NCI-H1105 treated with DMSO at 0.1 percent for 48 hours (cell line): ENCODE measurements at places on chromosomes 11 and 22.
A peak's percentile ranks its signal among the peaks of the same experiment; 100 is the strongest.

DNA sequence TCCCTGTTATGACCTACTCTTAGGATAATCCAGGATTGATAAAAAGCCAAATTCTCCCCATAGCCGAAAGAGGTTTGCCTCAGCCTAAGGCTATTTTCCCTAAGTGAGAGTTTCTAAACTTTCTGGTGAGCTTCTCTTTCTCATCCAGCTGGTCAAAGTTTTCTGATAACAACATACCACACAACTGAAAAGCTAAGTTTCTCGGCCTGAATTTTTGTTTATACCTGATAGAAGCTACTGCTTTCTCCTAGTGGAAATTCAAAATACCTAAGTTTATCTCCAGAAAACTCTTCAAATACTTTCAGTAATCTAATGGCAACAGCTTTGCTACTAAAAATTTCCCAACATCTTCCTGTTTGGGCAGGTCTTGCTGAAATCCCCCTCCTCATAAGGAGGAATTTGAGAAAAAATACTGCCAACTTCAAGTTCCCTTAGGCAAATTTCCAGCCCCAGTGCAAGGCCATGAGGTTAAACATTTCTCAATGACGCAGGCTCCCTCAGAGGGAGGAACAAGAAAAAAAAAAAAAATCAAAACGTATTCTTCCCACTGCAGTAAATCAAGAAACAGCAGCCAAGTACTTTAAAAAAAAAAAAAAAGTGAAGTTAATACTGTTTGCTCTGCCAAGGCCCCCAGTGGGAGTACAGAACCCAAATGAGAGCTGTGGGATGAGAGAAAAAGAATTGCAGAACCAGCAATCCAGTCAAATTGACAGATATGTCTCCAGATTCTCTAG lies 127.0 kb downstream of the MRTFA start:
- no peak for DNase-seq

DNA sequence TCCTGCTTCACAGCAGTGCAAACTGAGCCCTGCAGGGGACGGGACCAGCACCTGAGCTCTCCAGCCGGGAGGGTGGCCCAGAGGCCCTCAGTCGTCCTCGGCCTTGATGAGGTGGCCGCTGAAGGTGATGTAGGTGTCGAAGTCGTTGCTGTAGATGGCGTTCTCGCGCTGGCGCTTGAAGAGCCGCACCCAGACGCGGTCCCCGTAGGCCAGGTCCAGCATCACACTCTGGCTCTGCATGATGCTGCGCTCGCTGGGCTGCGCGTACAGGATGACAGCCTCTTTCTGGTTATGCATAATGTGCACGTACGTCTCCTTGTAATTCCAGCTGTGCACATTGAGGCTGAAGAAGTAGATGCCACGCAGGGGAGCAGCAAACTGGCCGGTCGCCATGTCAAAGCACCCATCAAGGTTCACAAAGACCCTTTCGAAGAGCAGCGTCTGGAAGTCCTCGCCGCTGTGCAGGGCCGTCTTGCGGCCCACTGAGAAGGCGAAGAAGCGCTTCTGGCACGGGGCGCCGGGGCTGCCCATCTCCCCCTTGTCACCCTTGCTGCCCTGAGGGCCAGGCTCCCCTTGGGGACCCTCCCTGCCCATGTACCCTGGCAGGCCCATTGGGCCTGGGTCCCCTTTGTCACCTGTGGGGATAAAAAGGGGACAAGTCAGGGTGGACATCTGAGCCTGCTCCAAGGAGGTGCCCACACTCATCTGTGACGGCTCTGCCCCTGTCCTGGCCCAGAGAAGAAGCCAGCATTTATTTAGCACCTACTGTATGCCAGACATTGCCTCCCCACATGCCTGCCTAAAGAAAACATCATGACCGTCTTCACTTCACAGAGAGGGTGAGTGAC lies 5.7 kb downstream of the C1QTNF6 start:
- DNase-seq: no peak

DNA sequence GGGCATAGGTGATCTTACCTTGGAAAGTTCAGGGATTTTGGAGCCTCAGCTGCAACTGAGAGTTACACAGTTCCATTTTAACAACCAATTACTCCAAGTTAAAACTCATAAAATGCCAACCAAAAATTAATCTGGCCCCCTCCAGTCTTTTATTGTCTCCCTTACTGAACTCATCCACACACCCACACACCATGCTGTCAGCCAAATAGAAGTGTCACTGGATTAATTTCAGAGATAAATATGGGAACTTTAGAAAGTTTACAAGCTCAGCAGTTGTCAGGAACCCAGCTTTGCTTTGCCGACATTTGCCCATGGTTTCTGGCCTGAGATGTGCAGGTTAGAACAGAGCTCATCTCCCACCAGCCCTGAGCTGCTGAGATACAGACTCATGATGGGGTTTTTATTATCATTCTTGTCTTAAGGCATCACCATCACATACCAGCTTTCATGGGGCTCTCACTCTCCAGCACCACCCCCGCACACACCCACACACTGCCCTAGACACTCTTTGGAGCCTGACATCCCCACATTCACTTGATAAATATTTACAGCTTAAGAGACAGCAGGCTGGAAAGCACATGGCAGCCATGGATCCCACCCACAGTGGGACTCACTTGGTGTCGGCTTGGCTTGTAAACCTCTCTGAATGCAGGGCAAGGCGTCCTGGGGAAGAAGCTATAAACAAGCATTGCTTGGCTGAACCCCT lies 23.7 kb upstream of the CTR9 start:
- DNase-seq: no peak

DNA sequence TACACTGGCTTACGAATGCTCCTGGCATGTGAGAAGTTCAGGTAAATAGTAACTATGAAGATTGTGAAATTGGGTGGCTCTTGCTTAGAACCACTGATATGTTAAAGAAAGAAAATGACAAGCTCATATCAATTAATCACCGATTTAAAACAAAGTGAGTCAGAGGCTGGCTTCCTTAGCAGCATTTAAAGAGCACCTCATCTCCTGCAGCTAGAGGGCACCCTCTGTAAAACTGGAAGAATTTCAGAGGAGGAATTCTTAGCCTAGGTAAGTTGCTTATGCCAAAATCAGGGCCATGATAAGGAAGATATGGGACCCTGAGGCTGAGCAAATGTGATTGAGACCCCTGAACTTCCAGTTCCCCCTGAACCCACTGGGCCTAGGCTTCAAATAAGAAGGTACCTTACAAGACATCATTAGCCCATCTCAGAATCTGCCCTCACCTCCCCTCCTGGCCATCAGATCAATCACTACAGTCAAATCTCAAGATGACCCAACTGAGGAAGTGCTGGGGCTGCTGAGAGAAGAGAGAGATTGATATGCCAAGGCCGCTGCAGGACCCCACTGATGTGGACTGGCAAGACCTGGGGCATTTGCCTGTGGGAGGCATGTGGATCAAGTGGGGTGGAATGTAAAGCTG lies 8.6 kb upstream of the CD3E start:
- no peak for DNase-seq

GRCh38 chr11:6204706-6205105 lies 651 bp upstream of the C11orf42 start:
- DNase-seq: no peak

- no peak for DNase-seq
These were observed at the start of gene APOL1 for GRCh38 chr22:36252754-36253522. Gene APOL1 (plus strand): TSS chr22:36253133. CDS start chr22:36254956, 1,823 bp downstream.

DNA sequence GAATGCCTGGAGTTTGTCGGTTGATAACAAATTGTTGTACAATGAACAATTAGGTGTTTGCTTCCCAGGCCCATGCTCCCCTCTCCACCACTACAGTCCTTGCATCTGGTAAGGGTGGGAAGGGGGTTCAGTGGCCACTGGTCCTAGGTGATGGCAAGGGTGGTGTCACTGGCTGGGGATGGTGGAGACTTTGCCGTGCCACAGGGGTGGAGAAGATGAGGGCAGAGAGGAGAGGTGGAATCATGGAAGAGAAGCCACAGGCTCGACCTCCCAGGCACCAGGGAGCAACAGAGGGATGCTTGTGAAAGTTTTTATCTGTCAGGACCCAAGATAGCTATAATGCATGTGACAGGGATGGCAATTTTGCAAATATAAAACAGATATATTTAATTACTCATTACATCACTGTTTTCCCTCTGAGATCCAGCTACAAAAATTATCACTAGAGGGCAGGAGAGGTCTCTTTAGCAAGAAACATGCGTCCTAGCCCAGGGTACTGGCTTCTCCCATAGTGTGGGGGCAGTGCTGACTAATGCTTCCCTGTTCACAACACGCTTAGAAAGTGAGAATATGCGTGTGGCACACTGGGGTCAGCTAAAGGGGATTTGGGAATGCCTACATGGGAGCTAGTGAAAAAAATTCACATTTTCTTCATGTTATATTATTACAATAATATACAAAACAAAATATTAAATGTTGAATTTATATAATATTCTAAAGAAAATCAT lies 49.0 kb upstream of the AMPD3 start:
- peak; percentile 91 for DNase-seq
